H1 (cell line): ENCODE measurements at places on chromosomes 7 and 10. TPM values are rescaled to one million over a fixed set of nuclear protein-coding genes. Genes with fewer than 3 reads are reported as not detected.

MYO3A gene
- 3.2 and 5.3 TPM in 2 replicates for total RNA-seq

ASB13 gene
- 20.2 and 22.2 TPM in 2 replicates for total RNA-seq

GPR37 gene
- total RNA-seq = 15.5 and 17.4 TPM in 2 replicates

CYP26C1 gene
- total RNA-seq = 0.21 and 0.28 TPM in 2 replicates

SUN3 gene
- not detected in 2 replicates for total RNA-seq

PIP gene
- not detected in 2 replicates for total RNA-seq

ADIRF gene
- total RNA-seq = not detected in 2 replicates

DNA sequence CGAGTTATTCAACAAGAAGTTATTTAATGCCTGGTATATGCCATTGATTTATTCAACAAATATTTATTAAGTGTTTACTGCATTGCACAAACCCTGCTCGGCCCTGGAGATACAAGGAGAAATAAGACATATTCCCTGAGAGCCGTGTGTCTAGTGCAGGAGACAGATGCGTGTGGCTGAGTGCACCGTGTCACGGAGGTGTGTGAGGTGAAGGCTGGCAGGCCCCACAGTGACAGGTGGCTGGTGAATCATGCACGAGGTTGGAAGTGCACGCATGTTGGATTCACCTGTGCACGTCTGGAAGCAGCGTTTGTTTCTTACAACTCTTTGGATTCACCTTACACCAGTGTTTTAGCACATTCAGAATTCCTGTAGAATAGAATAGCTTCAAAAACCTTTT is 136.6 kb upstream of the SHH start:
- DNase-seq = no peak

- no peak for DNase-seq
These were observed 46.8 kb downstream of the NPVF start for GRCh38 chr7:25181532-25181931.

- DNase-seq = no peak
These were observed 109.5 kb downstream of the NRF1 start for GRCh38 chr7:129721068-129721467.

DNA sequence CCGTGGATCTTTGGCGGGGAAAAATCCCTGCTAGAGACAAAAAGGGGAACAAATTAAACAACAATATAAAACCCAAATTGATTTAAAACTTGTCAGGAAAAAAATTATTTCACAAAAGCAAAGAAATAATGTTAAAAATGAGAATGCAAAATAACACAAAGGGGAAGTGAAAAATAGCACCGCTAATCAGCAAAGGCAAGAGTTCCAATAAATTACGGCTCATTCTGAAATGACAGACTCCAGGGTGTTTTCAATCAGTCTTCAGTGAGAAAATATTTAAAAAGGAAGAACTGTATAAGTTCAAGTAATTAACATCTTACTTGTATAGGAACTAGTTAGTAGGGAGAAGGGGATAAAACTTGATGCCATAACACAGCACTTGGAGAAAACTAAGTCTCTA is 336.8 kb downstream of the LRRTM3 start:
- no peak for DNase-seq

GRCh38 chr10:80443531-80443974 is 10.6 kb upstream of the TSPAN14 start:
- no peak for DNase-seq

GRCh38 chr10:121503587-121504051 is 94.6 kb downstream of the FGFR2 start:
- no peak for DNase-seq
